ENCODE measurements at places on chromosomes 1 and 21. TPM values are rescaled to one million over a fixed set of nuclear protein-coding genes. Genes with fewer than 3 reads are reported as not detected.

The FCMR gene
- total RNA-seq, result 742 TPM

The RAP1GAP gene
- 0.60 TPM for total RNA-seq

The TESK2 gene
- total RNA-seq, result 10.0 TPM

- no peaks in the 10 kb centered on the region for H3K4me1 ChIP-seq
- DNase-seq, result no peak
- H3K27ac ChIP-seq, result no peak overlapping the region
- H3K27me3 ChIP-seq, result peaks cover 65% of the 10 kb centered on the region
- H3K4me3 ChIP-seq, result no peak overlapping the region
- no peaks in the 10 kb centered on the region for H3K36me3 ChIP-seq
These were observed 189.3 kb downstream of the PTPRU start for GRCh38 chr1:29425631-29426030.

DNA sequence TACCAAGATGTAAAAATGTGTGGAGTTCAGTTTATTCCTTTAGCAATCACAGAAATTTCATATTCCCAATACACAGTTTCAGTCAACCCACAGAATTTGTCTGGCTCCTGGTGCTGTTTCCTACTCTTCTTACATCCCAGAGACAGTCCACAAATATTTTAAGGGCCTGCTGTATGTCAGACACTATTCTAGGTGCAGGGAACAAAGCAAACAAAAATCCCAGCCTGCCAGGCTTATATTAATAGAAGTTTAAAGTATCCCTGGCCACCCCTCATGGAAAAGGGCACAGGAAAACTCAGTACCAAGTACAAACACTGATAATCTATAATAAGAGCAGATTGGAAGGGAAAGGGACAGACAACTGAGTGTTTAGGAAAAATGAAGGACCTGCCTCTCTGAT is 194.8 kb downstream of the ZP4 start:
- H3K4me1 ChIP-seq, result no peaks in the 10 kb centered on the region
- H3K4me3 ChIP-seq, result no peak overlapping the region
- H3K36me3 ChIP-seq, result no peaks in the 10 kb centered on the region
- peaks cover 5% of the 10 kb centered on the region for H3K27me3 ChIP-seq
